Stimulated activated CD4-positive, alpha-beta T cell treated with anti-CD3 and anti-CD28 coated beads, Interleukin-4, amount 100 ng/mL, for 1 hour (primary cell): ENCODE measurements at places on chromosomes 3 and 15.

DNA sequence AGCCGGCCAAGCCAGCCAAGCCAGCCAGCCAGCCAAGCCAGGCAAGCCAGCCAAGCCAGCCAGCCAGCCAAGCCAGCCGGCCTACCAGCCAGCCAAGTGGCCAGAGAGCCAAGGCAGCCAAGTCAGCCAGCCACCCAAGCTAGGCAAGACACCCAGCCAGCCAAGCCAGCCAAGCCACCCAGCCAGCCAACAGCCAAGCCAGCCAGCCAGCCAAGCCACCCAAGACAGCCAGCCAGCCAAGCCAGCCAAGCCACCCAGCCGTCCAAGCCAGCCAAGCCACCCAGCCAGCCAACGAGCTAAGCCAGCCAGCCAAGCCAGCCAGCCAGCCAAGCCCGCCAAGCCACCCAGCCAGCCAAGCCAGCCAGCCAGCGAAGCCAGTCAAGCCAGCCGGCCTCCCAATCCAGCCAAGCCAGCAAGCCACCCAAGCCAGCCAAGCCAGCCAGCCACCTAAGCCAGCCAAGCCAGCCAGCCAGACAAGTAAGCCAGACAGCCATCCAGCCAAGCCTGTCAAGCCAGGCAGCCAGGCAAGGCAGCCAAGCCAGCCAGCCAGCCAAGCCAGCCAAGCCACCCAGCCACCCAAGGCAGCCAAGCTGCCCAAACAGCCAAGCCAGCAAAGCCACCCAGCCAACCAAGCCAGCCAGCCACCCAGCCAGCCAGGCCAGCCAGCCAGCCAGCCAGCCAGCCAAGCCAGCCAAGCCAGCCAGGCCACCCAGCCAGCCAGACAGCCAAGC lies 200.5 kb downstream of the GOLGA6L6 start:
- peak; percentile 27 for DNase-seq

- DNase-seq: peak; percentile 10
These were observed 43.0 kb downstream of the RASA2 start for GRCh38 chr3:141529717-141530414.

DNA sequence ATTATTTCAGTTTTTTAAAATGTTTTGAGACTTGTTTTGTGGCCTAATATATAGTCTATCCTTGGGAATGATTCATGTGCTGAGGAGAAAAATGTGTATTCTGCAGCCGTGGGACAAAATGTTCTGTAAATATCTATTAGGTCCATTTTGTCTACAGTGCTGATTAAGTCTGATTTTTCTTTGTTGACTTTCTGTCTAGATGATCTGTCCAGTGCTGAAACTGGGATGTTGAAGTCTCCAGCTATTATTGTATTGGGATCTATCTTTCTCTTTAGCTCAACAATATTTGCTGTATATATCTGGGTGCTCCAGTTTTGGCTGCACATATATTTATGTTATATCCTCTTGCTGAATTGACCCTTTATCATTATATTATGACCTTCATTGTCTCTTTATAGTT lies 85.2 kb downstream of the UBE2E2 start:
- DNase-seq: no peak

DNA sequence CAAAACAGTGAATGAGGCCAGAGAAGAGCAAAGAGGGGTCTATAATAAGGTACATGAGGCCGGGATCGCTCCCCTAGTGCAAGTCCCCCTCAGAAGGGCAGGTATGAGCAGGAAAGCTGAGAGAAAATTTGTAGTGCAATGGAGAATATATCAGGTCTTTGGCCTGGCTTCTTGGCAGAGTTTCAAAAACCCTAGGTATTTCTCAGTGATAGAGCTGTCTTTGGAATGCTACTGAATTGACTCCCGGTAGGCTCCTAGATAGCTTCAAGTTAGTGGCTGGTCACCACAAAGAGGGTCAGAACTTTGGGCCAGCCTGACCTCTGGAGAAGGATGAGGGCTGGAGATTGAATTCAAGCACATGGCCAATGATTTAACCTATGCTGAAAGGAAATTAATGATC lies 30.6 kb upstream of the OXTR start:
- DNase-seq: no peak

GRCh38 chr3:22728406-22728805 lies 474.7 kb upstream of the UBE2E2 start:
- DNase-seq: no peak

- DNase-seq: no peak
These were observed 68.6 kb downstream of the FHIT start for GRCh38 chr3:61182662-61183061.

- DNase-seq: no peak
These were observed 15.7 kb downstream of the CCDC12 start for GRCh38 chr3:46960835-46961234.

DNA sequence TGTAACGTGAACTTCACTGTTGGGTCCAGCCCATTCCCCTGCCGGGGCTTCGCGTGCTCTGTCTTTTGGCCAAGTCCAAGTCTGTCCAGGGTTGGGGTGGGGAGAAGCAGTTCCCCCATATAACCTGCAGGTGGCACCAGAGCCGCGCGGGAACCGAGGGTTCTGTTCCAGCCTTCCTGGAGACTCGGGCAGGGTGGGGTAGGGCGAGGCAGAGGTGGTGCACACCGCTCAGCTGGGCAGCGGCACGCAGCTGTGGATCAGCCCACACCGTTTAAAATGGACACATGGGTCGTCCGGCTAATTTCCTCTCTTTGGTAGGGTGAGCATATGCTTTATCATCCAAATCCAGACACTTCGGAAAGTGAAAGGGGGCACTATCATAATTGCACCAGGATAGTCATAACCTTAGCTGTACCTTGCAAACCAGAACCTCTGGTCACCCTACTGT lies 118.1 kb downstream of the TBC1D2B start:
- DNase-seq: peak; percentile 73
